ENCODE measurements at places on chromosomes 2 and 18.

DNA sequence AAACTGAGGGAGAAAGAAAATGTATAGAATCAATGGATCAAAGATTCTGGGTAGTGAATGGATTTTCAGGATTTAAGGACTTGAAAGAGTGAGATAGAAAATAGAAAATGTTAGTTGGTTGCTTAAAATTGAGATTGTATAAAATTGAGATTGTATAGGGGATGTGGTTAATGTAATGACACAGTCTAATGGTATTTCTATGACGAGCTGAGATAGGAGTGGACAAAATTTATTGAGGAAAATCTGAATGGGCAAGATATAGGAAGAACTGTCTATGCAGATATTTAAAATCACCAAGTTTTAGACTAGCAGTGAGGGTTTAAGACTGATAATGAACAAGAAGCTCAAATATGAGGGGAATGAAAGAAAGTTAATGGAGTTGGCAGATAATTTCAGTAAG is 406.6 kb downstream of the NYAP2 start:
- no peak for DNase-seq

GRCh38 chr2:23271230-23271629 is 113.7 kb upstream of the KLHL29 start:
- DNase-seq = no peak

GRCh38 chr2:96867756-96868554 is 1.9 kb downstream of the SEMA4C start:
- DNase-seq = no peak

DNA sequence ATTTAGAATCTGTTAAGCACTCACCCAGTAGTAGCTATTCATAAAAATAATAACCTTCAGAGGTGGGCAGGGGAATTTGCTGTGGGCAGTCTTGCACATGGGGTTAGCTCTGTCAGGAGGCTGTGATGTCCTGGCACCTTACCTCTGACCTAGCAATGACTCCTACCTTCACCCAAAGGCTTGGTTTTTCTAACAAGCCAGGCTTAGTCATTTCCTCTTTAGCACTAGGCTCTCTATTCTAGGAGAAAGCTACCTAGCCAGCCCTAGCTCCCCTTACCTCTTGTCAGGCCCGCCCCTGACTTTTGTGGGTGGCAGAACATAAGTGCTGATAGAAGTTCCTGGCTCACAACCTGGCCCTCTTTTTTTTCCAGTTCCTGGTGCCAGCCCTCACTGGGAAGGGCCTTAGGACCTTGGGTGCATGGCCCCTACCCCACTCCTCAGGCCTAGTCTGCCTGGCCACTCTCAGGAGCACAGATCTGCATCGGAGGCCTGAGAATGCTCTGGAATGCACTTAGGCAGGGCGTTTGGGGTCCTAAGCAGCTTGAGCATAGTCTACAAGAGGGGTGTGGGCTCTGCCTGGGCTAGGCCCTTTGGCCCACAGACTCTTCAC is 17.7 kb downstream of the CPLX4 start:
- DNase-seq = no peak

- no peak for DNase-seq
Observed at GRCh38 chr2:84442888-84443287, 16.2 kb downstream of the SUCLG1 start.

DNA sequence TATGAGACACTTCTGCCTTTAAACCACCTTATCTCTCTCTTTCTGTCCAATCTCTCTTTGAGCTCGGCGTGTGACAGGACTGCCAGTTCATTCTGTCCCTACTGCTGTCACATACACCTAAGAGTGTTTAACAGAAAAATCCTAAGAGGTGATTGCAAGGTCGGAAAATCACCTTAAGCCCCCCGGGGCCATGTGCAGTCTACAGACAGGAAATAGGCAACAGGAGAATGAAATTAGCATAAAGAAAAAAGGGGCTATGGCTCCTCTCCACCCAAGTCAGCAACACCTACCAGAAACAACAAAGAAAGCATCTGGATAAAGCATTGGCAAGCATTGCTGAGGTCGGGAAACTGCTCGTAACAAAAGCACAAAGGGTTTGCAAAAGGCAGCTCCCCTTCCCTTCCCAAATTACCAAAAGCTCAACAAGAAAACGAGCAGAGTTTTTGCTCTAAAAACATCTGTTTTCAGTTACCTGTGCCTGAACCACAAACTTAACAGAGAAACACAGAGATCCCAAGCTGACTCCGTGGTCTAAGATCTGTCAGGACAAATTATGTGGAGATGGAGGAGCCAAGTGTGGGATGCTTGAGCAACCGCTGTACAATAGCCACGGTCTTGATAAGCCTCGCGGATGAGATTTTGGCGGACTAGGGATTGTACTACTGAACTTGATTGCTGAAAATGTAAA is 30.4 kb downstream of the ANKRD44 start:
- no peak for DNase-seq

DNA sequence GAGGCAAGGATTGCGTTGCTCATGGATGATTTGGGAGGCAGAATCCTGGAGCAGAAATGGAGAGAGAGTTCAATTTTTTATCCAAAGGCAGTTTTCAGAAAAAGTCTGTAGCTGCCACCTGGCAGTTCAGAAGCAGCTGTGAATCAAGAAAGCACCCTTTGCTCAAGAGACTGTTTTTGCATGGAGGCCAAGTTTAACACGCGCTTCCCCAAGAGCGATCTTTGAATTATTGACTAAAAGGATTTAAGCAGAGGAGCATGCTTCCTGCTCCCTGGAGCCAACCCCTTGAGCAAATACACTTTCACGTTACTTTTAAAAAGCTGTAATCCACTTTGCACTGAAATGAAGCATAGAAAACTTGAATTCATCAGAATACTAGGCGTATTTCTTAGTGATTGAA is 252.4 kb downstream of the RNF144A start:
- DNase-seq = no peak

GRCh38 chr2:47016172-47016913 is 100.7 kb upstream of the MCFD2 start:
- DNase-seq = no peak

GRCh38 chr2:128813352-128814034 is 494.8 kb upstream of the HS6ST1 start:
- DNase-seq = no peak

- no peak for DNase-seq
Observed at GRCh38 chr2:75573145-75573878, 12.6 kb upstream of the EVA1A start.

DNA sequence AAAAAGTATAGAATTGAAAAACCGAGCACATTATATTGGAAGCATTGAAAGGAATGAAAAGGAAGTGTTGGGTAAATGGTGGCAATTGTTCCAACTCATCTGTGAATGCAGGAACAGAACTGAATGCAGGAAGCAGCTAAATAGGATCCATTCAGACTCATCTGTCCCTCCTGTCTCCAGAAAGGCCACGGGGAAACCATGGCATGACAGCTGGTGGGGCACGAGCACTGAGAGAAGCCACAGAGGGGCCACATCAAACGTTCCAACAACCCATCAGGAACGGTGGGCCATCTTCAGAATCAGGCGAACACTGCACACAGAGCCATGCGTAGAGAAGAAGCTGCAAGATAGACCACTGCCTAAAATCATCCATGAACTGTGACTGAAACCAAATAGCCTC is 138.5 kb upstream of the SLC35G4 start:
- no peak for DNase-seq

GRCh38 chr2:16090650-16091575 is 150.6 kb downstream of the MYCN start:
- no peak for DNase-seq

- no peak for DNase-seq
Observed at GRCh38 chr18:11237066-11237465, 87.7 kb upstream of the PIEZO2 start.

DNA sequence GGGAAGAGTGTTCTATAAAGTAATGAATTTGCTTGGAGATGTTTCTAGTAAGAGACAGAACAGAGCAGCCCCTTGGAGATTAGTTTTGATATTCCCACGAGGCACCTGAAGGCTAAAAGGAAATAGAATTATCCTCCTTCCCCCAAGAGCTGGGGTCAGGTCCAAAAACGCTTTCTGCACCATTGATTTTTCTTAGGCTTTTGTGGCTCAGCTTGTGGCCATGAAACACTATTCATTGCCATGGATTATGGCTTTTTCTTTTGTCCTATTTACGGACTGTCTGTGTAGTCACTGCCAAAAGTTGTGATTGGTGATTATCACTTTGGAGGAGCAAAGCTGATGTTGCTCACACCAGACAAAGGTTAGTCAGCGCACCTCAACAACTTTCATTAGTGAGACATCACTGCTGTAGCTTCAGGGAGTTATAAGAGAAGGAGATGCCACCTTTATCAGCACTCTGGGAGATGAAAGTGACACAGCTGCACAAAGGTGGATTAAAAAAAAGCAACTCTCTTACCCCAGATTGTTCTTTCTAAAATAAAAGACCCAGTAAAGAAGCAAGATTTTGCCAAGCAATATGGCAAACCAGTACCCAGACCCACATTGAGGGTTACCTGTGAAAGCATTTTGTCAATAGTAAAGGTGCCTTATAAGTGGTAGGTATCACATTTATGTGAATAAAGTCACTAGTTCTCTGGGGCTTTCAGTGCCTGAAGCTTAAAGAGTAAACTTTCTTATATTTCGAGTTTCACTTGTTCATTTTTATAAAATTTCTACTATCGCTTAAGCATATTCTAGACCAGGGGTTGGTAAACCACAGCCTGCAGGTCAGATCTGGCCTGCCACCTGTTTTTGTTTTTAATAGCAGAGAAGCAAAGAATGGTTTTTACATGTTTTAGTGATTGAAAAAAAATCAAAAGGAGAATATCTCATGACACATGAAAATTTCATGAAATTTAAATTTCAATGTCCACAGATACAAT is 10.6 kb downstream of the CXCR4 start:
- DNase-seq = no peak

DNA sequence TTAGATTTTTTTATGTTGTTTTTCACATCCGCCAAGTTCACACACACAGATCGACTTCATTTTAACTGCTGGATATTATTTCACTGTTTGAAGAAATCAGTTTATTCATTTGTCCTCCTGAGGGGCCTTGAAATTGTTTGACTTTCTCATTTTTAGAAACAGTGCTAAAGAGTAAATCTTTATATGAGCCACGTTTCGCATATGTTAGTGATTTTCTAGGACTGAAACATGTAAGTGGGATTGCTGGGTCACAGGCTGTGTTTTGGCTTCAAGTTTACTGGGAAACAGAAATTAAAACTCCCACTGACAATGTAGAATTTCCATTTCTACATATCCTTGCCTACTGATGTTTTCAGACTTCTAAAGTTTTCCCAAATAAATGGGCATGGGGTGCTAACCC is 363.8 kb downstream of the NCKAP5 start:
- no peak for DNase-seq

DNA sequence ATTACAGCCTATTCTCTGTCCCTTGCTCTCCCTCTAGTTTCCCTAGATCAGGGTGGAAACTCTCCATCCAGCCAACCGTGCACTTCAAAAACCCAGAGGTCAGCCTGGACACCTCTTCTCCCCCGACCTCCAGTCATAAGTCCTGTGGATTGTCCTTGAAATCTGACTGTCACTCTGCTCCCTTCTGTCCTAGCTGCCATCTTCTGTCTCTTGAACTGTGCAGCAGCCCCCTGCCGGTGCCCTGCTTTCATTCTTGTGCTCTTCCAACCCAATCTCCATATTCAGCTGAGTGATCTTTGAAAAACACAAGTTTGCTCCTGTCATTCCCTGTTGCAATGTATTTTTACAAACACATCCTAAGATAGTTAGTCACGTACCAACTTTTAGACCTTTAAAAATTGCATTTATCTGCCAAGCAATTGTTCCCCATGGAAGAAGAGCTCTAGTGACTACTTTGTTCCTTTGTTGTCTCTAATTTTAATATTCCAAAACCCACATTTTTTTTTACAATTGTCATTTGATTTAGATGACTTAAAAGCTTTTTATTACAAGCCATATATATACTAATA is 254.3 kb downstream of the CAMKMT start:
- DNase-seq = no peak

GRCh38 chr2:204657024-204657423 is 111.7 kb downstream of the PARD3B start:
- no peak for DNase-seq

DNA sequence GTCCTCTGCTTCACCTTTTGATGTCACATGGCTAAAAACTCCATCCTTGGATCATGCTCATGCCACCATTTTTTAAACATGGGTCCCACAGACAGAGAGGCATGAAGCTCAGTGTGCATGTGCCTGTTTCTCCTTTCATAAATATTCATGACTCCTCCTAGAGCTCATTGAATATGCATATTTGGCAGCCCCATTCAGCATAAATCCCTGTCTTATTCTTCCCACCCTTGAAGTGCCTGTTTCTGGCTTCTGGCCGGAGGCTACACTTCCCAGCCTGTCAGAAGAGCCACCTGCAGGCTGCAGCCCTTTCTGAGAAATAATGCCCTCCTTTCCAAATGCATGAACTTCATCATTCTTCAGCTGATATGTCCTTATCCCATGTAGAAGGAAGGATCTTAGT is 109.7 kb downstream of the LDLRAD4 start:
- DNase-seq = no peak

DNA sequence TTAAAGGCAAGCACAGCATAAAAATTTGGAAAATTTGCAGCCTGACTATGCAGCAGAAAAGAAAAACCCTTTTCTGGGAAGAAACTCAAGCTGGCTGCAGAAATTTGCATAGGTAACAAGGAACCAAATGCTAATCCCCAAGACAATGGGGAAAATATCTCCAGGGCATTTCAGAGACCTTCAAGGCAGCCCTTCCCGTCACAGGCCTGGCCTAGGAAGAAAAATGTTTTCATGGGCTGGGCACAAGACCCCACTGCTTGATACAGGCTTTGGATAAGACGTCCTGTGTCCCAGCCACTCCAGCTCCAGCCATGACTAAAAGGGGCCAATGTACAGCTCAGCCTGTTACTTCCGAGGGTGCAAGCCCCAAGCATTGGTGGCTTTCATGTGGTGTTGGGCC is 717.6 kb downstream of the TDRD15 start:
- no peak for DNase-seq

DNA sequence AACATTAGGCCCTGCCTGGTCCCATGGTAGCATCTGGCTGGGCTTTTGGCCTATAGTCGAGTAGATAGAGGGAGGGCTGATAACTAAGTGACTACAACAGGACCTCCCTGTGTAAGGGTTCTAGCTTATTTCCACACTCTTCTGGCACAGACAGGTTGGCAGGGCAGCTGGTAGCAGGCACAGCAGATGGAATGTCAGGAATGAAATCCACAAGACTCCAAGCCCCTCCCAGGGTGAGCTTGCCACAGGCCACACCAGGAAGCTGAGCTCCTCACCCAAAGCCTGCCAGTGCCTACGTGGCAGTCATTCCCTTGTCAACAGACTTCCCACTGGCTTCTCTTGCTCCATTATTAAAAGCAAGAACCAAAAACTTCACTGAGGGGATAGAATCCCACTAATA is 20.7 kb upstream of the C1QL2 start:
- DNase-seq = no peak

- DNase-seq = no peak
Observed at GRCh38 chr2:190205657-190206056, 114.0 kb downstream of the HIBCH start.

DNA sequence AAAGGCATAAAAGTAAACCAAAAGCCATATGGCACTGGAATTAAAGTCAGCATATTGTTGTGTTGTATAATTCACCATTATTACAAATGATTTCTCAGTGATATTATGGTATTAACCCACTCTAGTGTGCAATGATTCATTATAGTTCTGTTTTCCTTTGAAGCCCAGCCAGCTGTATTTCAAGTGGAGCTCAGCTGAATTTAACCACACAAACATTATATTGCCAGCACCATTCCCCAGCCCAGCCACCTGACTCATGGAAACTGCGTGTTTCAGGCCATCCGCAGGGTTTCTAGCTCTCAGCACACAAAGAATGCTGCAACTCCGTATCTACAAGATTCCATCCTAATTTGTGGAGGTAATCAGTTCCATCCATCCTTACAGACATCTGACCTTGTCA is 166.8 kb upstream of the CHAC2 start:
- DNase-seq = no peak
